ENCODE measurements at places on chromosomes 2 and 18.

DNA sequence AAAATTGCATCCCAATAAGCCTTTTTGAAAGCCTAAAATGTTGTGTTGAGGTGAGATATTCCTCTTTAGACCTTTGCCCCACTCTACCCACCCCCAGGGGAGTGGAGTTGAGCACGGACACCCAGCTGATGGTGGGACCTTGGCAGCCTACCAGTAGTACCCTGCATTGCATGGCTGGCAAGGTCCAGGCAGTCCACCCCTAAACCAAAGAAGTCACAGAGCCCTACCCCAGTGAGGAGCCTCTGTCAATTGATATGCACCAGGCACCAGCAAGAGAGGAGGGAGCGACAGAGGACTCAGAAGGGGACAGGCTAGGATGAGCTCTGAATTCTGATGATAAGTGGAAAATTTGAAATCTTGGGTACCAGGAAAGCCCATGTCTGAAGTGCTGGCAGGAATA lies 38.6 kb downstream of the MARCO start:
- DNase-seq: no peak

DNA sequence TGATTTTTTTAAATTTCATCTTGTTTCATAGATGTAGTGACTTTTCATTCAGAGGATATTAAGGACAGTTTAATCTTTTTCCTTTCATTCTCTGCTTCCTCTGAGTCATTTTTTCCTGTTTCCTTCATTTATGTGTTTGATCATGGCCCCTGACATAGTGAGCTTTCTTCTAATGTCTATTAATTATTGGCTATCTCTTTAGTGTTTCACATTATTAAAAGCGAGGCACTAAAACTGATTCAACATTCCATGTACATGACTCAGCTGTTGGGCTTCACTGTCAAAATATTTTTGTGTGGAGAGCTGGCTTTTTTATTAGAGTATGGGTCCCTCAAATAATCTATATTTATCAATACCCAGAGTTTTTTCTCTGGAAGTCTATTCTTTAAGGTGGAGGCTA lies 125.8 kb downstream of the THSD7B start:
- DNase-seq: no peak

DNA sequence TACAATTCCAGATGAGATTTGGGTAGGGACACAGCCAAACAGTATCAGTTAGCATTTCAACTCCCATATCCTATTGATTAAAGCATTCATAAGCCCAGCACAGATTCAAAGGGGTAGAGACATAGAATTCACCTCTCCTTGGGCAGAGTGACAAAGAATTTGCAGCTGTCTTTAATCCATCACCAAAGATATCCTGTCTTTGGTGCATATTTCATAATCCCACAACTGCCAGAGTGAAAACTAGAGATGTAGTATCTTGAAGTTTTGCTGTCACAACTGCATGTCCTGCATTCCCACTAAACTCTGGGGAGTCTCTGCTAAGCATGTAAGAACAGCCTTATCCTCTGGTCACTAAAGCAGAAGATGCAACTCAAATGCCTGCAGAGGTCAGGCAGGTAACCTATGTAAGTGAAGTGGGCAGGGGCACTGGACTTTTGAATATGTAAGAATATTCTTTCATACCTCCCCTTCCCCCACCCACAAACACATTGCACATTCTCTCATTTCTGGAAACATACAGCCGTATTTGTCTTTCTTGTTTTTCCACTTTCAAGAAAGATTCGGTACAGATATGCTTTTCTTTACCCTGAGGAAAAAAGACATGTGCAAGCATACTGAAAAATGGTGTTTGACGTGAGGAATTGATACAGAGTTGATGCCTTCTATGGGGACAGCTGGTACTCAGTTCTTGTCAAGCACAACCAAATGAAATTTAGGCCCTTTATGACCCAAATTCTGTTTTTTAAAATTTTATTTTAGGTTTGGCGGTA lies 283.1 kb downstream of the SP3 start:
- no peak for DNase-seq

DNA sequence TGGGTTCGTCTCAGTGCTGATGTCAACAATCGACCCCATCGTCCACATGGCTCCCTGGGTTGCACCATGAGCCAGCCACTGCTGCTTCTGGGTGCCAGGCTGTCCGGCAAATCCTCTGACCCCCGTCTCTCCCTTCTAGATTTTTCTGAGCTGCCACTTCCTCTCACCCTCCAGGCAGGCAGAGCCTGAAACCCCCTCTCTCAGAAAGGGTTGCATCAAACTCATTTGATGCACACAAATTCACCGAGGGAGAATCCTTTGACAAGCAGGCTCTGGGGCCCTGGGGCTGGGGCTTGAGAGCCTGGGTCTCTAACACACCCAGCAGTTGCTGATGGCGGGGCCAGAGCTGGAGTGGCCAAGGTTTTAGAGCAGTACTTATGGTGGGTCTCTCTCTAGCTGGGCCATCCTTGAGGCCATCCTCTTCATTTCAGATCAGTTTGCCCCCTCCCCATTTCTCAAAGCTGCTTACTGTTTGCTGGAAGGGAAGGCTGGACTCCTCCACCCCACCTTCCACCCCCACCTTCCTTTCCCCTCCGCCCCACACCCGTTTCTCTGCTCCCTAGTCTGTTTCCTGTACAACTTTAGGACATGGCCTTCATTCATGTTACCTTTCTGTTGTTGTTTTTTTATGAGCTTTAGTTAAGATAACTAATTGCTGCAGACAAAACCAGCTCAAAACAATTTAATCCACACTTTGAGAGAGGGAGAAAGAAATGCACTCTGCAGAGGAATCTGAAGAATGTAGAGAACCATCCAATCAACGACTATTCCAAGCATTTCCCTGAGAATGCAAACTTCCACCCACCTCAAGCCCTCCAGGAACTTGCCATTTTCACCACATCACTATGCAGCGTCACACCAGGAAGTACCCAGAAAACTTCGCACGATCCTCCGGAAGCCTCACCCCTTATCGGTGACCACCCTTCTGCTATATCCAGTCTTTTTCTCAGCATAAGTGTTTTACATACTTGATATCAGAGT lies 69.5 kb downstream of the ARL4C start:
- DNase-seq: no peak
